ENCODE measurements at places on chromosomes 11 and 22. TPM values are rescaled to one million over a fixed set of nuclear protein-coding genes. Genes with fewer than 3 reads are reported as not detected.

Gene FOLR2
- total RNA-seq, result not detected

Gene MMP13
- total RNA-seq, result 2.5 TPM

Gene PRDM11
- 5.4 TPM for total RNA-seq

DNA sequence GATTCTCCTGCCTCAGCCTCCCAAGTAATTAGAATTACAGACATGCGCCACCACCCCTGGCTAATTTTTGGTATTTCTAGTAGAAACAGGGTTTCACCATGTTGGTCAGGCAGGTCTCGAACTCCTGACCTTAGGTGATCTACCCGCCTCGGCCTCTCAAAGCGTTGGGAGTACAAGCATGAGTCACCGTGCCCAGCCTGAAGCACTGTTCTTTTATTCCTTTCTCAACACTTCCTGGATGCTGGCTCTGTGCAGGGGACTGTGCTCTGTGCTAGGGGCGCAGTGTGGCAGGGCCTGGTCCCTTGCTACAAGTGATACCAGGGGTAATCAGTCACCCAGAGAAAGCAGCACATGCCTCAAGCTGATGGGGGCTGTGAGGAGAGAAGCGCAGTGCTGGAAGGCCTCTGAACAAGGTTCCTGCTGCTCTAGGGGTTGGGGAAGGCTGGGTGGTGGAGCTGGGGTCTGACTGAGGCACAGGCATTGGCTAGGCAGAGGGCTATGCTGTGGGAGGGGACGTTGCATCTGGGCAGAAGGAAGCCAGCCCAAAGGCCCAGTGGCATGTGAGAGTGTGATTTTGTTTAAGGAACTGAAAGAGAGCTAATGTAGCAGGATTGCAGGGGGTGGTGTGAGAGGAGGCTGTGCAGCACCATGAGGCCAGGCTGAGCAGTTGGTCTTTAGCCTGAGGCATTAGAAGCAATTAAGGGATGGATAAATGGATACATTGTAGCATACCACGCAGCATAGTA, 42.5 kb downstream of the CABIN1 start:
- H3K4me1 ChIP-seq, result peaks cover 20% of the 10 kb centered on the region
- H3K36me3 ChIP-seq, result peaks cover 28% of the 10 kb centered on the region
- no peaks in the 10 kb centered on the region for H3K27me3 ChIP-seq
- H3K4me3 ChIP-seq, result no peak overlapping the region
- DNase-seq, result no peak
- H3K27ac ChIP-seq, result no peak overlapping the region

Gene HEPACAM
- not detected for total RNA-seq

Gene FAM76B
- total RNA-seq, result 26.8 TPM

GRCh38 chr11:12216671-12217374, 106.4 kb downstream of the MICAL2 start:
- H3K4me3 ChIP-seq, result no peak overlapping the region
- no peak for DNase-seq
- peaks cover 96% of the 10 kb centered on the region for H3K36me3 ChIP-seq
- H3K27me3 ChIP-seq, result no peaks in the 10 kb centered on the region
- peaks cover 53% of the 10 kb centered on the region for H3K4me1 ChIP-seq

- H3K27ac ChIP-seq, result no peak overlapping the region
- H3K36me3 ChIP-seq, result no peaks in the 10 kb centered on the region
- H3K27me3 ChIP-seq, result no peaks in the 10 kb centered on the region
- no peak overlapping the region for H3K4me3 ChIP-seq
Measured at GRCh38 chr22:44850946-44851345, 98.6 kb downstream of the ARHGAP8 start.

- H3K36me3 ChIP-seq, result no peaks in the 10 kb centered on the region
- H3K4me1 ChIP-seq, result peaks cover 7% of the 10 kb centered on the region
- H3K27ac ChIP-seq, result no peak overlapping the region
- H3K4me3 ChIP-seq, result no peak overlapping the region
- no peaks in the 10 kb centered on the region for H3K27me3 ChIP-seq
- DNase-seq, result peak; percentile 73
Measured at GRCh38 chr11:118415739-118416068, 14.3 kb downstream of the ATP5MG start.

DNA sequence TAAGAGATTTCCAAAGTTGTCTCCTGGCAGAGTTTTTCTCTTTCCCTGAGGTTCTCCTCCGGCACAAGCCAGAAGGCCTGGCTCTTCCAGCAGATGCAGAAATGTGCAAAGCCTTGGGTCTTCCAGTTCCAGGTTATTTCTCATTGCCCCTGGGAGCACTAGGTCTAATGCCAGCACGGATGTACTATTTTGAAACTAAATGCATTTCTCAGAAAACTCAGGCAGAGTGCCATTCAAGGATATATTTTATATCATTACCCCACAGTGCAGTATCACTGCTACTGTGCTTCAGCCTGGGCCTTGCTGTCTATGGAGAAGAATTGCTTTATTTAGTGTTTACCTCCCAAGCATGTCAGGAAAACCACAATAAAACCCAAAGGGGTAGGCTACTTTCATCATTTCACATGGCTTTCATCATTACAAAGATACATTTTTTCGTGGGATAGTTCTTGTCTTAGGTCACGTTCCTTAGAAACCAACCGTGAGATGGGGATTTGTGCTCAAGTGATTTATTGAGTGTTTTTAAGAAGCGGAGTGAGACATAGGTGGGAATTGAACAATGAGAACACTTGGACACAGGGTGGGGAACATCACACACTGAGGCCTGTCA, 22.4 kb upstream of the FZD4 start:
- H3K4me3 ChIP-seq, result no peak overlapping the region
- H3K36me3 ChIP-seq, result no peaks in the 10 kb centered on the region
- no peaks in the 10 kb centered on the region for H3K4me1 ChIP-seq
- peaks cover 2% of the 10 kb centered on the region for H3K27me3 ChIP-seq

DNA sequence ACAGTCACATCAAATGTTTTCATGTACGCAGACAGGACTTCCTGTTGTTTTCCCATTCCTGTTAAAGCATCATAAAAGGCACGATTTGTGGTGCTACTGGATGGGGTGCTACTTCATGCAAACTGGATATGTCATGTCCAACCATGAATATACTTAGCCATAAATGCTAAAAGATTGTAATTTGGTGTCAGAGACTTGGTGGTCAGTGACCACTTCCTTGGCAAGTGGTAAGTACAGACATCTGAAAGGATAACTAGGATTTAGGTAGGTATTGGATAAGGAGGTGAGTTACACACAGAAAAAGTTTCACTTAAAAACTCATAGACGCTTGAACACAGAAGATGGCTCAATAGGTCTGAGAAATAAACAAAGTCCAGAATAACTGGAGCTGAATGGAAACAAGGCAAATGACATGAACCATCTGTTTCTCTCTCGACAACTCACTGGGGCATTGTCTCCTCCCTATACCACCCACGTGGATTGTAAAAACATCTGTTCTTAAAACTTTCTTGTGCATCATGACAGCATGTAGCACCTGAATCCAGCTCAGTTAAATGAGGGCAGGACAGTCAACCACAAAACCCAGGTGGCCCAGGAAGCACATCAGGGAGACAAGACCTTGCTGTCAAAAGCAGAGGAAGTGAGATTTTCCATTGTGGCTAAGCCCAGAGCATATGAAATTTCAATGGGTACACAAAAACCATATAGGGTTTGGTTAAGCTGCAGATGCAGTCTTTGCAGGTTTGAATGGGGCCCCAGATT, 22.1 kb upstream of the IGLL5 start:
- H3K36me3 ChIP-seq, result no peaks in the 10 kb centered on the region
- no peak for DNase-seq
- H3K27me3 ChIP-seq, result no peaks in the 10 kb centered on the region
- no peaks in the 10 kb centered on the region for H3K4me1 ChIP-seq
- no peak overlapping the region for H3K4me3 ChIP-seq

DNA sequence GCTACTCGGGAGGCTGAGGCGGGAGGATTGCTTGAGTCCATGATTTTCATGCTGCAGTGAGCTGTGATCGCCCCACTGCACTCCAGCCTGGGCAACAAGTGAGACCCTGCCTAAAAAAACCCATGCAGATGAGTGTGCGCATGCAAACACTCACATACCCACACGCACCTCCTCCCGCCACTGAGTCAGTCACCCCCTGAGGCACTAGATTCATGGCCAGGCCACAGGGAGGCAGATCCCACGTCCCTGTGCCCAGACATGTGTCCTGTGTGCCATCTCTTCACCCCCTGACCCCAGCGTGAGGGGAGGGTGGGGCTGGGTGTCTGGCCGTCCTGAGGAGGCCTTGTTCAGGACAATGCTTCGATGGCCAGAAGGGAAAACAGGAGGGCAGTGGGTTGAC, 15.5 kb downstream of the RELT start:
- peaks cover 32% of the 10 kb centered on the region for H3K36me3 ChIP-seq
- H3K4me3 ChIP-seq, result no peak overlapping the region
- DNase-seq, result peak; percentile 83
- no peak overlapping the region for H3K27ac ChIP-seq
- H3K27me3 ChIP-seq, result no peaks in the 10 kb centered on the region

- no peaks in the 10 kb centered on the region for H3K36me3 ChIP-seq
- H3K27ac ChIP-seq, result no peak overlapping the region
- H3K27me3 ChIP-seq, result peaks cover 19% of the 10 kb centered on the region
- H3K4me3 ChIP-seq, result no peak overlapping the region
- peak; percentile 79 for DNase-seq
Measured at GRCh38 chr11:57240007-57240406, 3.0 kb upstream of the APLNR start.

- no peaks in the 10 kb centered on the region for H3K4me1 ChIP-seq
- H3K4me3 ChIP-seq, result peak overlapping the region; percentile 36
- H3K27ac ChIP-seq, result no peak overlapping the region
- no peak for DNase-seq
Measured at GRCh38 chr22:22168190-22168940, 76.2 kb upstream of the VPREB1 start.

Gene ESAM
- total RNA-seq, result 0.29 TPM

Gene VSIG10L2
- total RNA-seq, result not detected

Gene PRMT3
- total RNA-seq, result 20.6 TPM

- no peak overlapping the region for H3K4me3 ChIP-seq
- peak; percentile 52 for DNase-seq
- H3K36me3 ChIP-seq, result no peaks in the 10 kb centered on the region
- peaks cover 10% of the 10 kb centered on the region for H3K27me3 ChIP-seq
Measured at GRCh38 chr22:39715778-39716495, 145.4 kb downstream of the CACNA1I start.

Gene NAGA
- 44.2 TPM for total RNA-seq

DNA sequence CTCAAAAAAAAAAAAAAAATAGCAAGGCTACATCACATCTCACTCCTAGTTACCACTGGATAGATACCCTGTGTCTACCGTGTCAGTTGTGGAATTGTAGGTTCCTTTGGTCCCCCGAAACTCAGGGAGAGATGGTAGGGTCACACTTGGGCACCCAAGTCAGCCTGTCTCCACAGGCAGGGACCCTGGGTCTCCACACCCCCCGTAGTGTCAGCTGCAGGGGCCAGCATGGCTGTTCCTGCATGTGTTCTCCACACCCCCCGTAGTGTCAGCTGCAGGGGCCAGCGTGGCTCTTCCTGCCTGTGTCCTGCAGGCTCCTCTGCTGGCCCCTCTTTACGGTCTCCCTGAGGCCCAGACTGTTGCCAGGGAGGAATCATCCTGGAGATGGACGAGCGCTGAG, 282.1 kb downstream of the BRD1 start:
- DNase-seq, result no peak
- no peaks in the 10 kb centered on the region for H3K4me1 ChIP-seq
- H3K27me3 ChIP-seq, result no peaks in the 10 kb centered on the region
- no peak overlapping the region for H3K4me3 ChIP-seq

Gene RIMBP3B
- 0.29 TPM for total RNA-seq

DNA sequence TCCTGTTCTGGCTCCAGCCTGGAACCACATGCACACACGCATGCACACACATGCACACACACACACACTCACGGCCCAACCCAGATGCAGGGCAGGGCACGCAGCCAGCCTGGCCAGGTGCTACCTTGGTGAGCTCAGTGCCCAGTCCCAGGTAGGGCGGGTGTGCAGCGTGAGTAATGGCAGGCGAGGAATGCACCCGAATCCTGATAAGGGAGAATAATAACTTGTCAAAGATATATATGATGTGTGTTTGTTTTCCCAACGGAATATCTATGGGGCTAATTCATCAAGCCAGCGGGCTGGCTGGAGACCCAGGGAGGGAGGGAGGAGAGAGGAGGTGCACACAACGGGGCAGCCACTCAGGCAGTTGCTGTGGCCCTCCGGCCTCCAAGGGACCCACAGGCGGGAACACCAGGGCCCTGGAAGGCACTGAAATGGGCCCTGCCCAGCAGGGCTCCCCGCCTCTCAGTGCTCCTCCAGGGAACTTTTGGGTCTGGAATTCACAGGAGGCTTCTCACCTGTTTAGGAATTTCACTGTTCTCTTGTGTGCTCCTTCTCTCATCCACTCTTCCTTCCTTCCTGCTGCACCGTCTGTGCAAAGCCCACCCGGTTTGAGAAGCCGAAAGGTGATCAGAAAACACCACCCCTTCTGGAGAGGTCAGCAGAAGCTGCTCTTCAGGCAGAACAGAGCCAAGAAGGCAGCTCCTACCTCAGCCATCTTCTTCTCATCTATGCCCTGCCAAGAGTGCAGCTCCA, 79.0 kb downstream of the BUD13 start:
- H3K4me3 ChIP-seq, result no peak overlapping the region
- H3K27me3 ChIP-seq, result no peaks in the 10 kb centered on the region
- peaks cover 3% of the 10 kb centered on the region for H3K4me1 ChIP-seq
- no peaks in the 10 kb centered on the region for H3K36me3 ChIP-seq

GRCh38 chr22:28426346-28427132, 253.1 kb downstream of the TTC28 start:
- H3K27ac ChIP-seq, result peak overlapping the region; percentile 38
- H3K4me1 ChIP-seq, result peaks cover 33% of the 10 kb centered on the region
- no peak overlapping the region for H3K4me3 ChIP-seq
- H3K27me3 ChIP-seq, result no peaks in the 10 kb centered on the region
- DNase-seq, result no peak
- H3K36me3 ChIP-seq, result no peaks in the 10 kb centered on the region

DNA sequence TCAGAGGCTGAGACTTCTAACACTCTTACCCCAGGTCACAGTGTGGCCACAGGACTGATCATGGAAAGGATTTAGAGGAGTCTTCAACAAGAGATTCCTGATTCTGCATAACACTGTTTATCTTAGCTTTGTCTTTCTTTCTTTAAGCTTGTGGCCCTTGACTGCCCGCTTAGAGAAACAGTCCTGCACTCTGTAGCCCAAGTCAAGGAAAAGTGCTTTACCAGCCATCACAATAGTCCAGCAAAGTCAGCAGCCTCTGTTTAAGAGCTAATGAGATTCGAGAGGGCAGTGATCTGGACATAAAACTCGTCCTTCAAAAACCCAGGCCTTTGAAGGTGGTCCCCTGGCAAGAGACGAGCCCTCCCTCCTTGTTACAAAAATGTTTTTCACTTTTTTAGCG, 30.0 kb downstream of the PRDM10 start:
- H3K4me1 ChIP-seq, result no peaks in the 10 kb centered on the region
- no peak overlapping the region for H3K27ac ChIP-seq

- H3K27ac ChIP-seq, result no peak overlapping the region
- no peaks in the 10 kb centered on the region for H3K4me1 ChIP-seq
- H3K27me3 ChIP-seq, result no peaks in the 10 kb centered on the region
- no peaks in the 10 kb centered on the region for H3K36me3 ChIP-seq
- H3K4me3 ChIP-seq, result no peak overlapping the region
- DNase-seq, result no peak
Measured at GRCh38 chr11:104564921-104565582, 333.2 kb downstream of the CASP12 start.
